ENCODE measurements at places on chromosomes 1 and 21. TPM values are rescaled to one million over a fixed set of nuclear protein-coding genes. Genes with fewer than 3 reads are reported as not detected.

- H3K36me3 ChIP-seq, result no peaks in the 10 kb centered on the region
- DNase-seq, result no peak
- no peaks in the 10 kb centered on the region for H3K4me1 ChIP-seq
- H3K27me3 ChIP-seq, result no peaks in the 10 kb centered on the region
- H3K4me3 ChIP-seq, result no peak overlapping the region
- no peak overlapping the region for H3K27ac ChIP-seq
These were observed 24.4 kb upstream of the PDXK start for GRCh38 chr21:43694437-43695079.

GRCh38 chr1:172758259-172758658 lies 99.4 kb downstream of the FASLG start:
- no peak overlapping the region for H3K27ac ChIP-seq
- H3K4me1 ChIP-seq, result no peaks in the 10 kb centered on the region
- DNase-seq, result no peak
- no peaks in the 10 kb centered on the region for H3K36me3 ChIP-seq
- no peaks in the 10 kb centered on the region for H3K27me3 ChIP-seq

GRCh38 chr1:154499446-154499845 lies 2.6 kb upstream of the TDRD10 start:
- no peak for DNase-seq
- no peaks in the 10 kb centered on the region for H3K36me3 ChIP-seq
- no peak overlapping the region for H3K27ac ChIP-seq
- peaks cover 5% of the 10 kb centered on the region for H3K4me1 ChIP-seq
- no peak overlapping the region for H3K4me3 ChIP-seq

DNA sequence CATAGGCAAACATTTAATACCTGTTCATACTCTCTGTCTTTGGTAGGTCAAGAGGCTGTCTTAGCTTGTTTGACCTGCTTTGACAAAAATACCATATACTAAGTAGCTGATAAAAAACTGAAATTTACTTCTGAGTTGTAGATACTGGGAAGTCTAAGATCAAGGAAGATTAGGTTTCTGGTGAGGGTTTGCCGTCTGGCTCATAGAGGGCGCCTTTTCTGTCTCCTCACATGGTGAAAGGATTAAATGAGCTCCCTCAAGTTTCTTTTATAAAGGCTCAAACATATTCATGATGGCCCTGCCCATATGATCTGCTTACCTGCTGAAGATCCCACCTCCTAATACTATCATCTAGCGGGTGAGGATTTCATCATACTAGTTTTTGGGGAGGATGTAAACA lies 1076.1 kb upstream of the NCAM2 start:
- H3K4me3 ChIP-seq, result no peak overlapping the region
- H3K27ac ChIP-seq, result no peak overlapping the region
- H3K27me3 ChIP-seq, result no peaks in the 10 kb centered on the region
- DNase-seq, result no peak
- H3K36me3 ChIP-seq, result no peaks in the 10 kb centered on the region
- no peaks in the 10 kb centered on the region for H3K4me1 ChIP-seq

GRCh38 chr1:175773571-175773970 lies 30.2 kb upstream of the TNR start:
- H3K27me3 ChIP-seq, result no peaks in the 10 kb centered on the region
- H3K4me1 ChIP-seq, result no peaks in the 10 kb centered on the region
- no peak overlapping the region for H3K27ac ChIP-seq
- H3K36me3 ChIP-seq, result no peaks in the 10 kb centered on the region

Gene ASAP3
- 130 TPM for total RNA-seq

DNA sequence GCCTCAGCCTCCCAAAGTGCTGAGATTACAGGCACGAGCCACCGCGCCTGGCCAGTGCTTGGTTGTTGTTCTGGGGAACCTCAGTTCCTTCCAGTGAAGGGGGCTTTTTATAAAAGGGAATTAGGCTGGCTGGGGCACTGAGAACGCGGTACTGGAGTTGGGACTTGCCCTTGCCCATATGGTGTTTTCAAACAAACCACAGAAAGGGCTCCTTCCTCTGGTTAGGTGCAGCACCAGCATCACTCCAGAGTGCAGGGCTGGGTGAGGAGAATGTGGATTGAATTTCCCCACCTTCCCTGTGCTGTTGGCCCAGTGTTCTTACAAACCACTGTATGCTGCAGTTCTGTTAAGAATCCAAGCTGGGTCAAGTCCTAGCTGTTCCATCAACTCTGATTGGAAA lies 5.3 kb downstream of the MAN1C1 start:
- no peaks in the 10 kb centered on the region for H3K36me3 ChIP-seq
- no peak overlapping the region for H3K27ac ChIP-seq
- H3K4me1 ChIP-seq, result peaks cover 9% of the 10 kb centered on the region
- no peak overlapping the region for H3K4me3 ChIP-seq
- H3K27me3 ChIP-seq, result no peaks in the 10 kb centered on the region
- DNase-seq, result no peak

GRCh38 chr1:116292929-116293725 lies 79.9 kb upstream of the ATP1A1 start:
- H3K4me1 ChIP-seq, result no peaks in the 10 kb centered on the region
- H3K4me3 ChIP-seq, result no peak overlapping the region
- DNase-seq, result no peak

GRCh38 chr1:115182012-115182715 lies 92.9 kb upstream of the TSPAN2 start:
- H3K27me3 ChIP-seq, result no peaks in the 10 kb centered on the region
- no peak for DNase-seq
- no peaks in the 10 kb centered on the region for H3K4me1 ChIP-seq
- H3K27ac ChIP-seq, result no peak overlapping the region
- H3K36me3 ChIP-seq, result no peaks in the 10 kb centered on the region
- H3K4me3 ChIP-seq, result no peak overlapping the region

Gene FMOD
- total RNA-seq, result 137 TPM

DNA sequence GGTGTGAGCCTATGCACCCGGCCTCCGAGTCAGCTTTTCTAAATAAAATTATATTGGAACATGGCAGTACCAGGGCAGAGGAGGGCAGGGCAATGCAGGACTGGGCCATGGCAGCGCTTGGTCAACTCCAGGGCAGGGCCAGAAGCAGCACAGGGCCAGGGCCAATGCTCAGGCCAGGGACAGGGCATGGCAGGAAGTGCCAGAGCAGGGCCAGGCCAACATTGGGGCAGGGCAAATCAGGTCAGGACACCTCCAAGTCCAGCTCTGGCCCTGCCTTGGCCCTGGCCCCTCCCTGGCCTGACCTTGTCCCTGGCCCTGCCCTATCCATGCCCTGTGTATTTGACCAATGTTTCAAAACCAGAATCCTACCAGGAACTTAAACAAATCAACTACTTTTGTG lies 156.1 kb downstream of the LIPI start:
- H3K4me3 ChIP-seq, result no peak overlapping the region
- H3K36me3 ChIP-seq, result no peaks in the 10 kb centered on the region
- H3K27ac ChIP-seq, result no peak overlapping the region
- no peaks in the 10 kb centered on the region for H3K27me3 ChIP-seq
- peaks cover 2% of the 10 kb centered on the region for H3K4me1 ChIP-seq

DNA sequence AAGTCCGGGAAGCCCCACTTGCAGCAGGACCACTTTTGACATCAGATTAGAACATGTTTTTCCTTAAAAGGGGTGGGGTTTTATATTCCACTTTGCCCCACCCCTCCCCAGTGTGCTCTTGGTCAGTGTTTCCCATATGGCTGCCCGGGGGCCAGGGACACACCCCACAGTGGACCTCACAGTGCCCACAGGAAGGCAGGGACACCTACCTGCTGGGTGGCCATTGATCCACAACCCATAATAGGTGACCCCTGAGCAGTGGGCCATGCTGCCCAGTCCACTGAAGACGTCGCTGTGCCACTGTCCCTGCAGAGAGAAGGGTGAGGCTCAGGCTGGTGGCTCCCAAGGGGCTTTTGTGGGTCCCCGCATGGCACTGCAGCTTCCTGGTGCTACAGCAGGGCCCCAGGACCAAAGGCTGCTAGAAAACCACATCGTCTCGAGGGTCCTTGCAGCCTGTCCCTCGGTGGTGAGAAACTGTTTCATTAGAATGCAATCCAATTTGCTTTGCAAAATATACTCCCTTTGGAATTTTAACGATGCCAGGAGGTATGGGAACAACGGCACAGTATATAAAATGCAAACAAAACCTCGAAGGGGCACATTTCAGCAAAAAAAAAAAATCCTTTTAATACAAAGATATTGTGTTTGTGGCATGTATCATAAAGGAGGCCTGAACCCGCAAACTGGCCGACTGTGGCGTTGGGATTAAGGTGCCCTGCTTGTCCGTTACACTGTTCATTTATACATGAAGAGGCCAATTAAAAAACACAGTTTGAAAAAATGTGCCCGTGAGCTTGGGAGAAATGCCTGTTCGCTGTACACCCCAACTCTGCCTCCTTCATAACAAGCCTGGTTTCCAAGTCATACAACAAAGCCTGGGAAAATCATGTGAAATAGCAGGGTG lies 16.9 kb downstream of the MORN1 start:
- peak; percentile 2 for DNase-seq
- H3K27me3 ChIP-seq, result no peaks in the 10 kb centered on the region
- no peak overlapping the region for H3K4me3 ChIP-seq
- H3K4me1 ChIP-seq, result no peaks in the 10 kb centered on the region
